Peyer's patch (tissue), 4 donors: ENCODE measurements at places on chromosomes 12 and 14. TPM values are rescaled to one million over a fixed set of nuclear protein-coding genes. Genes with fewer than 3 reads are reported as not detected.
A peak's percentile ranks its signal among the peaks of the same experiment; 100 is the strongest.

DNA sequence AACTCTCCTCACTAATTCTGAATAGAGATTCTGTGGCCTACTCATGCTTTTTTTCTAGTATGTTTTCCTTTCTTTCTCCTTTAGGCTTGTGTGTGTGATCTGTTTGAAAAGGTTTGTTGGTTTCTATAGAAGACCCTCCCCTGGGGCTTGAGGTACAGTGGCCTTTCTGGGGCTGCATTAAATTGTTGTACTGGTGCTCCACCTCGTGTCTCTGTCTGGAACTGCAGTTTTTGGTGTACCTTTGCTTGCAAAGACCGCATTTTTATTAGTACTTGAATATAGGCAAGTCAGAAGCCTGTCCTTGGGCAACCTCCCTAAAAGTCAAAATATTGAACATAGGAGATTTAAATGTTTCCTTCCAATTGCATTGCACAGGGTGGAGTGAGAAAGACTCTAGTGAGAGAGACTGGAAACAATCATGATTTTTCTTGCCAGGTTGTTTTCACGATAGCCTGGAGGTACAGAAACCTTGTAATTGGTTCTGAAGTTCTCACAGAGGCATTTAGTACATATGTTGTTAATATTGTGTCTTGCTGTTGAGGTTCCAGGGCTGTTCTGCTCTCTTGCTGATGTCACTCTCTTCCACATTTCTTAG lies 39.0 kb downstream of the SLCO1B1 start:
- DNase-seq, result no peak

- DNase-seq, result no peak
These were observed 14.6 kb upstream of the EEA1 start for GRCh38 chr12:92943482-92944250.

Gene CCDC175
- total RNA-seq, result not detected

- DNase-seq, result no peak
These were observed 1072.5 kb upstream of the ATXN7L3B start for GRCh38 chr12:73465106-73465505.

Gene DCN
- total RNA-seq, result 543 TPM

DNA sequence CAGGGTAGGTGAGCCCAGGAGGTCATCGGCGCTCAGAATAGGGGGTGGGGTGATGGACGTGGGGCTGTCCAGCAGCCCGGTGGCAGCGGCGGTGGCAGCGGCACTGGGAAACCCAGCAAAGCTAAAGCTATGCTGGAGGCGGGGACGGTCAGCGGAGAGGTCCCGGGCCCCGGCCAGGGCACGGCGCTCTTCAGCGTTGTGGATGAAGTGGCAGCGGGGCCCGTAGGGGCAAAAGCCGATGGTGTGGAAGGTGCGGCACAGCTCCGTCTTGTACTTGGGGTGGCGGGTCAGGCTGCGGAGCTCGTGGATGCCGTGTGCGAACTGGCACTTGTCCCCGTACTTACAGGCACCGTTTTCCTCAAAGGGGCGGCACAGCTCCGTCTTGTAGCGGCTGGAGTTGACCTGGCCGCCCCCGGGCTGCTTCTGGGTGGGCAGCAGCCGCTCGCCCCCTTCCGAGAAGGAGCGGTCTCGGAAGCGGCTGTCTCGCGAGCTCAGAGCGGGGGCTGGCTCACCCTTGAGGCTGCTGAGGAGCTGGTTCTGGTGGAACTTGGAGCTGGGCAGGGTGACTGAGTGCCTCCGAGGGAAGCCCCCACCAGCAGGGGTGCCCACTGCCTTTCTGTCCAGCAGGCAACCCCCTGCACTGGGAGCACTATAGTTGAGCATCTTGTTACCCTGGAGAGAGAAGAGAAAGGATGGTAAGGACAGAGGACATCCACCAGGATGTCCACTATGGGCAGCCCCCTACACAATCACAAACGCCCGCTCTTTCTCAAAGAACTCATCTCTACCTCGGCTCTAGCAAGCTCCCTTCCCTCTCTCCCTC lies 2.8 kb downstream of the ZFP36L1 start:
- peak; percentile 26 for DNase-seq

DNA sequence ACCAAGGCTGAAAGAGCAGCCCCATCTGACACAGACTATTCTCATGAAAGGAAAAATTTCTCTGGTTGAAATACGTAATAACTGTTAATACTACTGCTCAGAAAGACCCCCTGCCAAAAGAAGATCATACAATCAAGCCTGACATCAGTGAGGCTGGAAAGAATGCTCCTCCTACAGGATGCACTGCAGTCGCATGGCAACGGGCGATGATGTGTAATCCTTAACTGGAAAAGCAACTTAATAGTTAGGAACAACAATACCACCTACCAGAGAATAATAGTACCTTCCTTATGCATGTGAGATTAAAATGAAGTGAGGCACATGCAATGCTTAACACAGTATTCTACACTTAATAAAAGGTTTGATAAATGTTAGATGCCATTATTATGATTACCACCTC lies 1.2 kb upstream of the GOLGA5 start:
- no peak for DNase-seq

DNA sequence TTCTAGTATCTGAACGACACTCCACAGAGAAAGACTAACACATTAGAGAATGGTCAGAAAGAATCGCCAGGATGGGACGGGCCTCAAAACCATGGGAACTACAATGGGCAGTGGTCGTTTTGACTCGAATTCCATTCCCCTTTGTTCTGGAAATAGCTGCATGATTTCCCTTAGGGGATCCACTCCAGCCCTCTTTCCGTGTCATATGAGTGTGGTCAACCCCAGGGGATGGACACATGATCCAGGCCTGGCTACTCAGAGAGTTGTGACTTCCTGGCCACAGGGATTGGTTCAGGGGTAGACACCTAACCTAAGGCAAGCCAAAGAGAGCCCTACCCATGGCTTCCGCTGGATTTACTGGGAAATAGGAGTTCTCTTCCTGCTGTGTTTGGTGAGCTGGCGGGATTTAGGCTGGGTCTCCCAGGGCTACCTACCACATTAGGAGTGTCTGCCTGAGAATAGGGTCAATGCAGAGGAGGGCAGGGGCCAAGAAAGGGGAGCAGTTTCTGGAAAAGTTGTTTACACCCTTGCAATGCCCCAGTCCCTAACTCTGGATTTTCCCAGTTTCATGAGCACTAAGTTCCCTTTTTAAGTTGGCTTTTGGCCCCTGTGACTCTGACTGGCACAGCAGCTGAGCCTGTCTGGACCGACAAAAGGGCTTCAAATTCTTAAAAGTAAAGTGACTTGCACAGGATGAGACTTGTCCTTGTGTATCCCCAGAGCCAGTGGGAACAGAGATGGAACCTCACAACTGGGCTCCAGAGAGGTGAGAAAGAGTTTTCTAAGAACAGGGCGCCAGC lies 28.1 kb upstream of the GPATCH2L start:
- peak; percentile 8 for DNase-seq

Gene PTPN6
- total RNA-seq, result 42.2 TPM

Gene ZC2HC1C
- 18.3 TPM for total RNA-seq

DNA sequence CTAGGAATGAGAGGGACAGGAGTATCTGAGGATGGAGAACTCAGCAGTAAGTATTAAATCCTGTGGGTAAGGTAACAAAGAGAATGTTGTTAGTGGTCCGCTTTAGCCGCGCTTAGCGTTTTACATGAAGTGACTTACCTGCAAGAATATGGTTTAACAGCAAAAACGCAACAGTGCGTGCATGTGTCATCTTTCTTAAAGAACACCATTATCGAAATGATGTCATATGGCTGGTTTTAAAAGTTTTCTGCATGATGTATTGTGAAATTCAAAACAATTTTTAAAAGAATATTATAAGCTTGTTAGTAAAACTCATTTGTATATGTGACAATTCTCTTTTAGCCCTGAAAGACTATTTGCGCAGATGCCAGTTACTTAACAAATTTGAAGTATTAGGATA lies 1.7 kb downstream of the LEMD3 start:
- DNase-seq, result no peak

DNA sequence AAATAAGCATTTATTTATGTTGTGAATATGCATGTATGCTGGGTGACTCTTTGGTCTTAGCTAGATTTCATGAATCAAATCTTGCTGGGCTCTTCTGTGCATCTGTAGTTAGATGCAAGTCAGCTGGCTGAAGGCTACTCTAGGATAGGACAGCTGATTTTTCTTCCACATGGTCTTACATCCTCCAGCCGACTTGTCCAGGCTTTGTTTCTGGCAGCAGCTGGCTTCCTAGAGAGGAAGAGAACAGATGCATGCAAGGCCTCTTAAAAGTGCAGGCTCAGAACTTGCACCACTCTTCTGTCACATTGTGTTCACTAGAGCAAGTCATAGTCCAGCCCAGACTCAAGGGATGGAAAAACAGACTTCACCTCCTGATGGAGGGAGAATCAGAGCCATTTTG lies 435.4 kb upstream of the STXBP6 start:
- DNase-seq, result no peak

GRCh38 chr12:107660235-107660634 lies 25.4 kb upstream of the PWP1 start:
- no peak for DNase-seq

DNA sequence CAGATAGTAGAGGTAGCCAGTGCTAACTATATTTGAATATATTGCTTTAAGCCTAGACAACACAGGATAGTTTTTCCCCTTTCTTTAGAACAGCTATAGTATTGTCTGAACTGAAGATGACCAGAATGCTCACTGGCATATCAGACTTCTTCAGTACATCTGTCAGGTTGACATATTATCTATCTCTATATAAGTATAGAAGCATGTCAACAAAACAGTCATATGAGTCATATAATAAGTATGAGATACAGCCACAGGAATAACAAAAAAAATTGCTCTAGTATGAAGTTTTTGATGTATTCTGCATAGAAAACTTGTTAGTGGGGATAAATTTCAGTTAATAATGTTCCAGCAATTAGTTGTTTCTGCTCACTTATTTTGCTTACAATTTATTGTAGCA lies 767.7 kb downstream of the LRFN5 start:
- no peak for DNase-seq

Gene OR6C68
- total RNA-seq, result not detected

GRCh38 chr12:9240776-9241175 lies 32.6 kb upstream of the PZP start:
- no peak for DNase-seq

- DNase-seq, result peak; percentile 81
These were observed 2.7 kb upstream of the ASPG start for GRCh38 chr14:104082807-104083206.

DNA sequence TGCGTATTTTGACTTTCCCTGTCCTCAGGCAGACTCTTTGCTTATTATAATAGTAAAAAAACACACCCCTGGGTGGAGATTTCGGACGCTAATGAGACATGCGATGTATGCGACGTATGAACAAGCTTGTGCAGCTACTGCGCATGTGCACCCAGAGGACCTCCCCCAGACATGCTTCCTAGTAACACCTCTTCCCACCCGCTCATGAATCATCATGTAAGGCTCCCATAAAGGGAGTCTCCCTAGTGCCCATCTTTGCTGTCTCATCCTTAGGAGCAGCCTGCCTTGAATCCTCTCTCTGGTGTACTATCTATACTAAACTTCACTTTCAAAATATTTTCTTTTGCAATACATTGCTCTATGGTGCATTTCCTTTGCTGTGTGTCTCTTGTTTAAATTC lies 210.1 kb downstream of the TMEM132D start:
- DNase-seq, result no peak

- no peak for DNase-seq
These were observed 57.9 kb downstream of the SLC17A8 start for GRCh38 chr12:100414739-100415138.

Gene TOMM20L
- not detected for total RNA-seq

GRCh38 chr12:109264095-109264942 lies 44.8 kb downstream of the FOXN4 start:
- DNase-seq, result peak; percentile 51

Gene INHBE
- not detected for total RNA-seq

DNA sequence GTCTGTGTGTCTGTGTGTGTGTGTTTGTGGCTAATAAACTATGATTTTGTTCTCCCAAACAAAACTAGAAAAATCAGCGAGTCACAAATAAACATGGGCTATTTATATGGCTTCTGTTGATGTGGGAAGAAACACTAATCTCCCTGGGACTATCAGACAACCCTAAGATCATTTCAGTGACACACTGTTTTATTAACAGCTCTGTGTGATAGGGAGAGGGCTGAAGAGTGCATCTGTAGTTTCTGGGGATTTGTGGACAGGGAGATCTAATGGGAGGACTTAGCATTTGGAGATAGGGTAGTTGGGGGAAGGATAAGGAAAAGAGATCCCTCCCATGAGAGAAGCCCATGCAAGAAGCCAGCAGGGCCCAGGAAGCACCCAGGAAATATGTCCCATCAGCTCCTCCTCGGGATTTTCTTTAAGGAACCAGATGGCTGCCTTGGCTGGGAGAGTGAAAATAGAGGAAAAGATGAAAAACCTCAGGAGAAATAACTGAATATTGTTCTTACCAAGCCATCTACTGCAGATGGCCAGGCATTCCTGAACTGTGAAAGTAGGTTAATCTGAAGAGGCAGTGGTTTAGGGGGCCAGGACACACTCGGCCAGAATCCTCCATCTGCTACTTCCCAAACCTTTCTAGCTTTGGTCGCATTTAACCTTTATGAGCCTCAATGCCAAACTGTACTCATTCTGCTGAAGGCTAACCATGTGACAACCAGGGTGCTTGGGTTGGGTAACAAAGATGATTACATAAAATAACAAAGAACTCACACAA lies 253.4 kb downstream of the BTG1 start:
- DNase-seq, result no peak

- no peak for DNase-seq
These were observed 1144.8 kb downstream of the AACS start for GRCh38 chr12:126210026-126210425.

GRCh38 chr14:33951183-33951840 lies 438 bp upstream of the EGLN3 start:
- DNase-seq, result no peak

GRCh38 chr12:2363836-2364609 lies 311.2 kb downstream of the CACNA1C start:
- no peak for DNase-seq

DNA sequence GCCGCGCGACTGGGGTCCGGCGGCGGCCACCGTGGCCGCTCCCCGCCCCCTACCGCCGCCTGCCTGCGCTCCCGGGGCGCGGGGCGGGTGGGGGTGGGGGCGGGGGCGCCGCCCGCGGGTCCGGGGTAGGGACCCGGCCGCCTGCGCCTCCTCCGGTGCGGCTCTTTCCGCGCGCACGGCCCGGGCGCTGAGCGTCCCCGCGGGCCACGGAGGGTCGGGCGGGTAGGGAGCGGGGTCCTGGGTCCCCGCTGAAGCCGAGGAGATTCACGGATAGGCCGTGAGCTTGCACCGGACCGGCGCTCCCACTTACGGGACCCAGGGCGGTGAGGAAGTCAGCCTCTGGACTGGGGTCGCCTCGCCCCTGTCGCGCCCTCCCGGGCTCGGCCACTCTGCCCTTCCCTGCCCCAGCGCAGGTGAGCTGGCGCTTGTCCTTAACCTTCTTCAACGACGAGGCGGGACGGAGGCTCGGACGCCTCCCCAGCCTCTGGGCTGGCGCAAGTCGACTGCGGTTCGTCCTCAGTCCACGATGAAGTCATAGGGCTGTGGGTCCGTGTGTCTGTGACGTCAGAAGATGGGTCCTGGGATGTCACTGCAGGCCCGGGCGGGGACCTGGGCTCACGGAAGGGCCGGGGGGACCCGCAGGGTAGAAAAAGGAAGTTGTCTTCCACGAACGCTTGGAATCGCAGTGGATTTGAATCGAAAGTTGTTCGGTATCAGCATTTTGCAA lies 514 bp downstream of the FBXO34 start:
- DNase-seq, result peak; percentile 88
